ENCODE measurements at places on chromosomes 3 and 15.

DNA sequence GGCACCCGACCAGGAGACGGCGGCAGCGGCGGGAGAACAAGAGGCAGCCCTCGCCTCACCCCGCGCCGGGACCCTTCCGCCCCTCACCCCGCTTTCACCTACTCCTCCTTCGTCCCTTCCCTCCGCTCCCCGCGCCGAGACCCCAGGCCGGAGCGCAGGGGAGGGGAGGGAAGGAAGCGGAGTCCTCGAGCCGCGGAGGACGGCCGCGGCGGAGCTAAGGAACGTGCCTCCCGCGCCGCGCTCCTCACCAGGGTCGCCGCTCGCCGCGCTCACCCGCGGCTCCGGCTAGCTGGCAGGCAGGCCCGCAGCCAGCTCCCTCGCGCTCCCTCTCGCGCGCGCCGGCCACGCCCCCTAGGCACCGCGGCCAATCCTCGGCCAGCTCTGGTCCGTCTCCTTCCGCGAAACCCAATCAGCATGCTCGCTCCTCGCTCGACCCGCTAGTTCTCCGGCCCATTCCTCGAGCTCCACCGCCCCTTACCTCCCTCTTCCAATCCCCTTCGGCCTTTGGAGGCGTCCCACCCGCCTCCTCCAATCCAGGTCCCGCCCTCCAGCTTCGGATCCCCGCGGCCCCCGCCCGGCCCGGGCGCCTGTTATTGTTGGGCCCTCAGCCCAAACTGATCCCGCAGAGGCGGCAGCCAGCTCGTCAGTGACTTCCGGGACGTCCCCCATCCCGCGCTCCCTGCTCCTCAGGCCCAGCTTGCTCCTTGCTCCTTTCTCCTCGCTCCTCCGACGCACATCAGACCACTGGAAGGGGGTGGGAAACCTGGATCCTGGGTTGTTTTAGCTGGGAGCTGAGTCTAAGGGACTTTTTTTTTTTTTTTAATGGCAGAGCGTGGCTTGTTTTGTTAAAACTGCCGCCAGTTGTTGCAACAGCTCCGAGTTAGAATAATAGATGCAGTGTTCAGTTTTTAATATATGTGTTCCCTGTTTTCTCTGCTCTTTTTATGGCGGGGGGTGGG is at the start of gene DCBLD2:
Gene DCBLD2, minus strand, starts transcription at position 304 of the 959 bp plus-strand sequence. CDS start 369 bp downstream, outside the sequence.
- peak; percentile 98 for DNase-seq

GRCh38 chr3:148861277-148861869 is 3.7 kb upstream of the CPA3 start:
- no peak for DNase-seq

DNA sequence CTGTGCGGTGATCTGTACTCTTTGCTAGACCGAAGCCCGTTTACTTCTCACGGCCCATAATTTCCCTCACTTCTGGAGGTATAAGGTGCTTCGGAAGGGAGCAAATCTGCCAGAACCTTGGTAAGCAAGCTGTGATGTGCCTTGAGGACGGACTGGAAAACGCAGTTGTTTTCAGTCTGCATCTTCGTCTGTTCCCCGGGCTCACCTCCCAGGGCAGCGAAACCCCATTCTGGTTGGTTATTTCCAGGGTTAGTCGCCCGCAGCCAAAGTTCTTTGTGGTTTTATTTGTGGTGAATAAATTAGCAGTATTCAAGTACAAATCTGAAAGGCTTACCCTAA is 401 bp downstream of the RAMAC start:
- DNase-seq: no peak

GRCh38 chr3:37223576-37223975 is 49.2 kb upstream of the LRRFIP2 start:
- DNase-seq: no peak

- DNase-seq: no peak
Measured at GRCh38 chr15:40061212-40061901, 22.4 kb upstream of the SRP14 start.

DNA sequence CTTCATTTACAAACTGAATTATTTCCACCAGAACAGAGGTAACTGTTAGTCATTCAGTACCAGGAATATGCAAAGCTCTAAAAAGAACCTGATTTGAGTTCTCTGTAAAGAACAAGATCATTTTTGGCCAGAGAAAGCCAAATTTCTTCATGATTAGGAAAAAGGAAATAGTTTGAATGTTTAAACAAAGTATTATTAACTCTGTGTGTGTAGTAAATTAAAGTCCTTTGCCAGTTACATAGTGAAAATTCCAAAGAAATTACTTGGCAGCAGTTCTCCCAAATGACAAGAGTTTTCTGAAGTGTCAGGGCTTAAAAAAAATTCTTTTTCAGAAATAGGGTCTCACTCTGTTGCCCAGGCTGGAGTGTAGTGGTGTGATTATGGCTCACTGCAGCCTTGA is 24.5 kb downstream of the QTRT2 start:
- no peak for DNase-seq

DNA sequence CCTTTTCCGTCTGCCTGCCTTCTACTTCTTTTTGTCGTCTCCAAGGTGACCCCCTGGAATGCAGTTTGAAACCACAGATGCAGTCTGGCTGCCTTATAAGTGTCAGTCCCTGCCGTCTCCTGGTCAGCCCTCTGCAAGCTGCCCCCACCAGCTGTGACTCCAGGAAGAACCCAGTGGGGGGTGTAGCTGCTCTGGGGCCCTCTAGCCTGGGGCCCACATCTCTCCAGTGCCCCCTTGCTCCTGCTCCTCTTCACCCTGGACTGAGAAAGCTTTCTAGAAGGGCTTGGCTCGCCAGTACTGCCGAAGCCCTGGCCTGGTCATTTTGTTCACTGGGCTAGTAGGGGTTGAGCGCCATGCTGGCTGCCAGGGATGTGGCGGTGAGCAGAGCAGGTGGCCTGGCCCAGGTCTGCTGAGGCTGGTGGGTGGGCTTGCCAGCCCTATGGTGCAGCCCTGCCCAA is 21.3 kb downstream of the SYNM start:
- no peak for DNase-seq

- no peak for DNase-seq
Measured at GRCh38 chr3:20563251-20563650, 377.2 kb upstream of the SGO1 start.

- DNase-seq: no peak
Measured at GRCh38 chr3:16378920-16379319, 113.9 kb downstream of the OXNAD1 start.

DNA sequence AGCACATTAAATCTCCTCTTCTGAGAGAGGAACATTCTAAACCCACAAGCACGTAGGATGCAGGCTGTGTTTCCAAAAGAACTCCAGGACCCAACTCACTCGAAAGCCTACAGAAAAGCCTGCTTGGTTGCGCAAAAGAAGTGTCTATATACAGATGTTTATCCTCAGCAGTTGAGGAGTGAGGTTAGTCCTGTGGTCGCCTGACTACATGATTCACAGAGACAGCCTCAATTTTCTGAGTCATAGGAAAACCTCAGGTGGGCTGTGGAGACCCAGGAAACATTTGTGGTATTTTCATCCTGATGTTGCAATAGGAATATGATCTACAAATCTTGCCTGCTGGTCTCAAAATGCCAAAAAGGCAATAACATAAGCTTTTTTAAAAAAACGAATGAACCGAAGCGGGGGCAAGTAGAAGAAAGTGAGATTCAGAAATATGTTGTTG is 183.8 kb upstream of the THRB start:
- no peak for DNase-seq

- DNase-seq: no peak
Measured at GRCh38 chr15:85788771-85789495, 5.8 kb downstream of the KLHL25 start.

DNA sequence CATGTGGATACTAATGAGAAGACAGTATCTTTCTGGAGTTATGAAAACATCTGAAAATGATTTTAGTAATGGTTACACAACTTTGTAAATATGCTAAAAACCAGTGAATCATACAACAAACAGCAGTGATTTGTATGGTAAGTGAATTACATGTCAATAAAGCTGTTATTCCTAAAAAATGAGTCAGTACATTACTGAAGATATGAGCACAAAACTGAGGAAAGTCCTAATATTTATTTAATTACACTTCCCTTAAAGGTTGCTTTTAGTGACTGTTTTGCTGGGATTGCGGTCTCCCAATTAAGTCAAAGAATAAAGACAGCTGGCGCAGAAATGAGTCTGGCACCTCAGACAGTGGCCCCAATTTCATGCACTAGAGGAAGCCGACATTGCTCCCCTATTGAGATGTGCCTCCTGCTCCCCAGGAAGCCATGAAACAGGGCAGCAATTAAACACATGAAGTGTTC is 50.9 kb upstream of the FSIP1 start:
- DNase-seq: no peak

- DNase-seq: no peak
Measured at GRCh38 chr3:154122912-154123559, 1.8 kb downstream of the ARHGEF26 start.

- no peak for DNase-seq
Measured at GRCh38 chr3:155356594-155357370, 63.3 kb upstream of the STRIT1 start.

DNA sequence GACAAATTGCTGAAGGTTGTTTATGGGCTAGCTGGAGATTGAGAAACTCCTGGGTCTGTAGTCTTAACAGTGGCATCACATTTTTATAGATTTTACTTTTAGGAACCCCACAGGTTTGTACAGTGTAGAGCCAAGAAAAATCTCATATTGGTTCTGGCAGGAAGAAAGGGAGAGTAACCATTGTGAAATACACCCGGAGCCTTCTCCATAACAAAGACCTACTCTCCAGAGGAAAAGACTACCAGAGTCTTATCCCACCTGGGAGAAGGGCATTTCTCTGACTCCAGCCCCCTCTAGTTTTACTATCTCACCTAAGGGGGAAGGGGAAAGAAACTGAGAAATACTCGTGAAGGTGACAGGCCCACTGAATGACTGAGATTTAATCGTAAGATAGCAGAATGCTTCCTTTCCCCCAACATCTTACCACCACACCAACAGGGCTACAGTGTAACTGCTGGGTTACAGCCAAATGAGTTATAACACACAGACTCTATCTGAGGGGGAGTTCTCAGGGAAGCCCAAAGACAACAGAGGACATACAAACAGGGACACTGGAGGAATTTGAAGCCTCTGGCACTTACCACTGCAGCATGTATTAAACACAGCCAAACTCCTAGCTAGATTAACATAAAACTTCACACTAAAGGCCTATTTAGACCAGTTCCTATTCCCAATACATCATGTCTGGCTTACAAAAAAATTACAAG is 56.1 kb downstream of the SYN2 start:
- DNase-seq: no peak

DNA sequence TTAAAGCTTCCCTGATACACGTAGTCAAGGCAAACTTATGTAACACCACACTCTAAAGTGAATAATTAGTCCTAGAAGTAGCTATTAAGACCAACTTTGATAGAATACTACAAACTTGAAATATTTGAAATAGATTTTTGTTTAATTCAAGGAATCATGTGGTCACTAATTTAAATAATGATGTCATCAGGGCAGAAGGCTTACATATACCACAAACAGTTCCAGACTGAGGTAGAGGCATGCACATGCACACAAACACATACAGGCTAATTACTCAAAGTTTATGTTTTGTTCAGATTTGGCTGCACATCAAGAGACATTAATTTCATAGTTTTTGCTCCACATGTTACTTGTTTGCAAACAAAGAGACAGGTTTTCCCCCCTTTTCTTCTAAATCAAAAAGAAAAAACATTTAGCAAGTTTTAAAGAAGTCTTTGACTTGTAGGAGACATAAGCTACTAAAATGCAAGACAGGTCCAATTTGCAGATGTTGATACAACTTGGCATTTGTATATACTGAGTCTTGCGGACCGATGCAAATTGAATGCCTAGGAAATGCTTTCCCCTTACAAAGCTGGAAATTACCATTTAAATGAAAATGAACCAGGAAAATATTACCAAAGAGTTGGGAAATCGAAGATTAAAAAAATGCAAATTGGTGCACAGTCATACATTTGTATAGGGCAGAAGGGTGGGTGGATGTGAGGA is 594.8 kb downstream of the MAGI1 start:
- DNase-seq: no peak

DNA sequence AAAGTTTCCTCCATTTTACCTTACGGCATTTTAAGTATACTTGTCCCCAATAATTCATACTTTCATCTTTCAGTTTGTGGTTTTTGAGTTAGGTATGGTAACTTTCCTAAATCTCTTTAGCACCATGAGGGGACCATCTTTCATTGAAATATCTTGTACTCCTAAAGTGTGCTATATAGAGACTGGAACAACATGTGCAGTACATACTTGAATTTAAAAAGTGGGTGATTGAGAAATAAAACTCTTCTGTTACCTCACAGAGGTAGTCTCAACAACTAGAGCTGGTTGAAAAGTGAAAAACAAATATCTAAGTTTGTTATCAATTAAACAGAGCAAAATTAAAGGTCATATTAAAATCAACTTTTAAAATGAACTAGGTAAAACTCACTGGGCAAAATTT is 423.1 kb downstream of the ROBO2 start:
- DNase-seq: no peak

GRCh38 chr15:45958924-45959323 is 324.1 kb downstream of the SQOR start:
- DNase-seq: no peak

DNA sequence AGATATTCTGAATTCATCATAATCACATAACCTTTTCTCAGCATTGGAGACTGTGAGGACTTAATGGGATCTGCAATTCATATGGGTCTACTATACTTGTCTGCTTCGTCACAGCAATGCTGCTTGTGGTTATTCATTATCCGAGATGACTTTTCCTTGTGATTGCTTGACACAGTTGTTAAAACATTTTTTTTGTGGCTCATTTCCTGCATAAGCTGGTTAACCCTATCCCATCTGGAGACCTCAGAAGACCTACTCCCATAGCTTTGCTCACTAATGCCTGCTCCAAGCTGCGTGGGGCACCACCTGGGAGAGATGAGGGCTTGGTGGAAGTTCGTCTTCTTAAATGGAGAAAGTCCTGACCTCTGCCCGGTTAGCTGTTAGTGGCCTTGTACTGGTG is 360.8 kb downstream of the CHST2 start:
- no peak for DNase-seq

DNA sequence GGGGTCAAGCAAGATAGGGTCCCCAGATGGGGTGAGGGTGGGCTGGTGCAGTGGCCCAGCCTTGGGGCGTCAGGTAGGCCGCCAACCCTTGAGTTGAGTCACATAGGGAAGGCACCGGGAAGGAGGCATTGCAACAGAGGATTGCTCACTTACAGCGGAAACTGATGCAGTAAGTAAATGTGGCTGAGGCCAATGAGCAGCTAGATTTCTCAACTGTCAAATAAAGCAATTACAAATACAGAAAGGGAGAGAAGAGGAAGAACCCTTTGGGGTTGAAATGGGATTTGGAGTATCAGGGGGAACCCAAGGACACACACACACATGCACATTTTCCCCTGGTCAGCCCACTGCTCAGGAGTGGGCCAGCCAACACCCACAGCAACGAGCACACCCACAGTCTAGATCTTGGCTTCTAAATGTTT is 44.0 kb downstream of the CHSY1 start:
- DNase-seq: no peak

DNA sequence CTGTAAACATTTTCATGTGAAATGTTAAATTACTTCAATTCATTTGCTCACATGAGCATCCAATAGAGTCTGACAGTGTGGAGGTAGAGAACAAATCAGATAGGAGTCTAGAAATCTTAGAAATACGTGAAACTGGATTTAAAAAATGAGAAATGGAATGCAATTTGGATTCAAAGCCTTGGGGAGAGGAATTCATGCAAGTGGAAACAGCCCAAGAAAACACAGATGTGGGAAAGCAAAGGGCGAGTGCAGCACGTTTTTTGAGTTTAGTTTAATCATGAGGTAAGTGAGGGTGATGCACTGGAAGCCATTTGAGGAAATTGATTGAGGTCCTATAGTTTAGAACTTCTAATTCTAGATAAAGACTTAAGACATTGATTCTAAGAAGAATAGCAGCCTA is 434.7 kb downstream of the C3orf38 start:
- no peak for DNase-seq

All from BE2C (cell line).